ENCODE measurements at places on chromosomes 3 and 15.

DNA sequence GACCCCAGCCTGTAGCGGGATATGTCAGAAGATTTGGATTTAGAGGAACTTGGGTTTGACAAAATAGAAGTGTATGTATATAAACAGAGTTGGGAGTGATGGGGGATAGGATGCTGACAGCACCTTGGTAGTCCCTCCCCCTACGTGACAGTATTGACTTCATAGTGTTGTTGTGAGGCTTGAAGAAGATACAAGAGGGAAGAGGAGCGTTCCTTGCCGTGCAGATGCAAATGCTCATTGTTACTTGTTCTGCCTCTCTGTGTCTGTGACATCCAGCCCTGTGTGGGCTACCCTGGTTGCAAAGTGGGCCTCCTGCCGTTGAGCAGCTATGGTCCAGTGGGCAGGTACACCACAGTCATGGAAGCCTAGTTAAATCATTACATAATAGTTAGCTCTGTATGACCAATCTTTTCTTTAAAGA is 45.0 kb downstream of the SMAD3 start:
- DNase-seq: no peak

- DNase-seq: peak; percentile 94
Measured at GRCh38 chr15:100596792-100597191, 5.2 kb downstream of the LINS1 start.

GRCh38 chr3:14820156-14820555 is 1.4 kb downstream of the FGD5 start:
- DNase-seq: no peak

GRCh38 chr3:35067750-35068149 is 571.6 kb upstream of the ARPP21 start:
- no peak for DNase-seq

- DNase-seq: no peak
Measured at GRCh38 chr15:101540480-101541239, 51.2 kb upstream of the PCSK6 start.
